ENCODE measurements at places on chromosomes 11 and 22. TPM values are rescaled to one million over a fixed set of nuclear protein-coding genes. Genes with fewer than 3 reads are reported as not detected.

GRCh38 chr11:44264761-44265160 is 45.2 kb downstream of the ALX4 start:
- no peaks in the 10 kb centered on the region for H3K27me3 ChIP-seq
- no peaks in the 10 kb centered on the region for H3K4me1 ChIP-seq
- no peak for DNase-seq

The OR4C13 gene
- not detected for total RNA-seq

DNA sequence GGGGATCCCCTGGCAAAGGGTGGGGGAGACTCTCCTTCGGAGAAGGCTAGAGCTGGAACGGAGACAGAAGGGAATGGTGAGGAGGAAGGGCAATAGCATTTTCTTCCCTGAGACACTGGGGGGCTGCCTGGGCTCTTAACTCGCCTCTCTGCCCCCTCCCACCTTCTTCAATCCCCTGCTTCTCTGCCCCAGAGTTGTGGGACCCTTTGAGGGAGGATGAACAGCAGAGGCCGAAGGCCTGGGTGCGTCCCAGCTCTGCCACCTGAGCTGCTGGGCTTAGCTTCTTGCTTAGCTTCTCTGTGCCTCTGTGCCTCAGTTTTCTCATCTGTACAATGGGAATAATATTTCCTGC is 72.4 kb downstream of the RTL6 start:
- H3K27me3 ChIP-seq, result no peaks in the 10 kb centered on the region
- H3K4me3 ChIP-seq, result no peak overlapping the region
- no peaks in the 10 kb centered on the region for H3K4me1 ChIP-seq
- no peak for DNase-seq

GRCh38 chr11:94815705-94816344 is 47.7 kb downstream of the AMOTL1 start:
- no peak overlapping the region for H3K27ac ChIP-seq
- no peaks in the 10 kb centered on the region for H3K4me1 ChIP-seq
- no peak for DNase-seq
- no peak overlapping the region for H3K4me3 ChIP-seq
- H3K36me3 ChIP-seq, result no peaks in the 10 kb centered on the region
- no peaks in the 10 kb centered on the region for H3K27me3 ChIP-seq

Data from naive thymus-derived CD4-positive, alpha-beta T cell (primary cell).